CD4-positive, CD25-positive, alpha-beta regulatory T cell (primary cell): ENCODE measurements at places on chromosomes 1 and 21.

DNA sequence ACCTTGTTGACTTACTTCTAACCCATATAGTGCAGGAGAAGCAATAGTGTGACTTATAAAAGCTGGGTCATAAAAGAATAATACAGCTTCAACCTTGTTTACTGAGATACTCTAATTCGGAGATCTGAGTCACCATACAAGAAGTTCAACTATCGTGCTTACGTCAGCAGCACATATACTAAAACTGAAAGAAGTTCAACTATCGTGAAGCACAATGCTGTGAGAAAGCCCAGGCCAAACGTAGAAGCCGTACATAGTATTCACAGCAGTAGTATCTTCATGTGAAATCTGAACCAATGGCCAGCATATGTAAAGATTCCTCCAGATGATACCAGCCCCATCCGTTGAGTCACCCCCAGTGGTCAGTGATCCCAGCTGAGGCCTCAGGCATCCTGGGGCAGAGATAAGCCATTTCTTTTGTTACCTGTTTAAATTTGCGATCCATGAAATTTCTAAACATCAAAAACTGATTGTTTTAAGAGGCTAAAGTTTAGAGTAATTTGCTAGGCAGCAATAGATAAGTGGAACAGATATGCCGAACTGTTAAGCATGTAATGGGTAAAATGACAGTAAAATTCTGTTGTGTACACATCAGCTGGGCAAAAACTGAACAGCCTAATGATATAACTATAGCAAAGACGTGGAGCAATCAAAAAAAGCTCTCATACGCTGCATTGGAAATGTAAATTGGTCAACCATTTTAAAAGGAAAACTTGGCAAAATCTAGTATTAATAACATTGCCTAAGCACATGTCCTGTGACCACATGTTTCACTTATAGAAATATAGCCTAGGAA lies 53.9 kb upstream of the SAMD13 start:
- no peak for DNase-seq

DNA sequence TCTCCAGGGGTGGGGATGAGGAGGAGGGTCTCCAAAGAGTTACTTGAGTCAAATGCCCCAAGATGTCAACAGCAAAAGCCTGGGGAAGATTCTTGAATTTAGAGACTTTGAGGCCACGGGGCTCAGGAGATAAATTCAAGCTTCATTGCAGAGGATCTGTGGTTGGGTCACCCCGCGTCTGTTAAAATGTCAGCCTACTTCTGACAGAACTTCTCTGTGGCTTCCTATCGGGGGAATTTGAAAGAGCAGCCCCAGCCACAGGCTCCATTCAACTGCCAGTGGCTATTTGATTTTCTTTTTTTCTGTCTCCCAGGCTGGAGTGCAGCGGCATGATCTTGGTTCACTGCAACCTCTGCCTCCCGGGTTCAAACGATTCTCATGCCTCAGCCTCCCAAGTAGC lies 62.5 kb upstream of the EFHD2 start:
- no peak for DNase-seq

DNA sequence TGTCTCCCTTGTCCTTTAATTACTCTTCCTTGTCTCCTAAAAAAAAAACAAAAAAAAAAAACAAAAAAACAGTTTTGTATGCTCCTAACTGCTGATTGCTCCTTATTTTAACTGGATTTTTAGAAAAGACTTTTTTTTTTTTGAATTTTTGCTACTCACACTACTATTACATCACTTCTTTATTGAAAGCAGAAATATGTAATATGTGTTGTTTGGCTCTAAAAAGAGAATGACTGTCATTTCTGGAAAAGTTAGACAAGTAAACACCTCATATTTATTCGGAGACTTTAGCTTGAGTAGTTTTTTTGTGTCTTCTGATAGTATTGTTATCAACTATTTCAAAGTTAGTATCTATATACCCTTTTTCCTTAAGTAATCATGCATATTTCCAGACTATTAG lies 855.0 kb downstream of the USP25 start:
- DNase-seq, result no peak

- no peak for DNase-seq
Observed at GRCh38 chr1:16114527-16115467, 41.1 kb downstream of the EPHA2 start.

DNA sequence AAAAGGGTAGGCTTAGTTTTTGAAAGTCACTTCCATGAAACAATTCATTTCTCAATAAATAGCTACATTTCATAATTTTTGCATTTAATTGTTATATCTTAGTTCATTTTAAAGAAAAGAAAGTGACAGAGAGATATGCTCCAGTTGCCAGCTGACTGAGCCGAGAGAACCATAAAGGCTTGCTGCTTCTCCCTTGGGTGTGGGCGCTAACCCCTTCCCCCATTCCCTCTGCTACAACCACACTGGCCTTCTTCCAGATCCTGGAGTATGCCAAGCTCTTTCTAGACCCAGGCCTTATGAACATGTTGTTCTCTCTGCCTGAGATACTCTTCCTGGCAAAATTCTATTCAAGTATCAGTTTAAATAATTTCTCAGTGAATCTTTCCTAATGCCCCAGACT lies 12.3 kb downstream of the SORT1 start:
- DNase-seq, result no peak

DNA sequence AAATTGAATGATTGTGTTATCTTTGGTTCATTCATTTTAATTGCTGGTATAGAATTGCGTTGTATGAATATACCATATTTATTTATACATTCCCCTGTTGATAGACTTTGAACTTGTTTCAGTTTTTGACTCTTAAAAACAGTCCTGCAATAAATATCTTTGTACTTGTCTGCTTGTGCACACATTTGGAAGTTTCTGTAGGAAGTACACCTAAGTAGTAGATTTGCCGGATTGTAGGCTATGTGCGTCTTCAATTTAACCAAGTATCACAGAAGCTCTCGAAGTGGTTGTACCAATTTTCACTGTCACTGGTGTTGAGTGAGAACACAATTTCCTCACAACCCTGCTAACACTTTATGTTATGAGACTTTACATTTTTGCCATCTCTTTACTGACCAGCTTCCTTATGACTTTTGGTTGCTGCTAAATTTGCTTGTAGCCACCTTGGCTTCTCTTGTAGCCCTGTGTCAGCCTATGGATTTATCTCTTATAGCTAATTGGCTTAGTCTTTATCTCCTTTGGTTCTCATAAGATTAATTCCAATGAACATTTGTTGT lies 2.2 kb downstream of the TTC3 start:
- DNase-seq, result no peak

DNA sequence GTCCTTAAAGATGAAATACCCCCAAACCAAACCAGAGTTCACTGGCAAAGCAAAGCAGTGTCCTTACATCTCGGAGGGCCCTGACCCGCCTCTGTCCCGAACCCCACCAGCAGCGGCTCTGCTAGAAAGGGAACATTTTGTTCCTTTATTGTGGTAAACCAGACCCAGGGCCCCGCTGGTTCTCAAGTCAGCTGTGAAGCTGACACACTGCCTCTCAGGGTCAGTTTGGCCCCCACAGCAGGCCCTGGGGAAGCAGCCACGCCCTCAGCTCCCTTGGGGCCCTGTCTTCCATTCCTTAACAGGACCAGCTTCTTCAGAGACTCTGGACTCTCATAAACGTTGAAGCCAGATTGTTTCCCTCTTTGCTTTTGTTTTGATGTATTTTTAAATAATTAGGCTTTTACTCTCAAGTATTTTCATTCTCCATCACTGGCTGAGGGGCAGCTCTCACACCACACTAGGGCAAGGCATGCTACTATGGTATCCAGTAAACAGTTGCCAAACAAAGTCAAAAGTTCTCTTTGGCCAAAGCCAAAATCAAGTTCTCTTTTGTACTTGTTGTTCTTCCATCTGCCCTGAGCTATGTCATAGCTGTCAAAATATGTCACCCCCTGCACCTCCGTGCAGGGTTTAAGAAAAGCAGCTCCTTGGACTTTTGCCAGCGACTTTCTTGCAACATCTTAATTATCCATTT lies 61.1 kb upstream of the ANGPTL1 start:
- DNase-seq, result no peak

GRCh38 chr1:231931846-231932454 lies 305.4 kb downstream of the DISC1 start:
- DNase-seq, result peak; percentile 61
